Activated gamma-delta T cell (primary cell): ENCODE measurements at places on chromosomes 13 and 19.

DNA sequence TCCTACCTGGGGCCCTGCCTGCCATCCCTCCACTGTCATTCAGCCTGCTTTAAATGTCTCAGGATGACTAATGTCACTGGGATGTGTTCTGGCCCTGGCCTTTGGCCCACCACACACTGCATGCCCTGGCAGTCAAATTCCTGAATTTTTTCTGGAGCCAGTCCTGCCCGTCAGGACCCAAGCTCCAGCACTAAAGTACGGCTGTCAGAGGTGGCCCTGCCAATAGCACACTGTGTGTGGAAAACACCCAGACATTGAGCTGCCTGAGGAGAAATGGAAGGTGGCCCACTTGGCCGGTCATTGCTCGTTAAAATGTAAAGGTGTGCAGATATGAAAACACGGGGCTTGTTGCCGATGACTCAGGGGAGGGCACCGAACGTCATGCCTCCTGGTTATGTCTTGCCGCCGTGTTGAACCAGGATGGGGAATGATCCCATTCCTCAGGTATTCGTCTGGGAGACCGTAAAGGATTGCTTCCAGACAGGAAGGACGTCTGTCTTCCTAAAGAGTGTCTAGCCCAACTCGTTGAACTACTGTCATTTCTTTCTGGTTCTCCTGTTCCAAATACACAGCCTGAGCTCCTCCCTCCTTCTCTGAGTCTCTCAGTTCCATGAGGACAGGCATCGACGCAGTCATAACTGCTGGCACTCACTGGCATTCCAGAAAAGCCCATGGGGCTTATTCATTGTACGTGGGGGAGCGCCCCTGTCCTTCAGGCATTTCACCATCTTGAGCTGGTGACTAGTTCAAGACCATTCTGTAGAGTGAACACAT, 40.6 kb downstream of the COL4A2 start:
- no peak for DNase-seq

GRCh38 chr13:23350009-23350408, 83.5 kb downstream of the SACS start:
- no peak for DNase-seq

- no peak for DNase-seq
Measured at GRCh38 chr19:51096473-51097165, 11.6 kb downstream of the CTU1 start.

DNA sequence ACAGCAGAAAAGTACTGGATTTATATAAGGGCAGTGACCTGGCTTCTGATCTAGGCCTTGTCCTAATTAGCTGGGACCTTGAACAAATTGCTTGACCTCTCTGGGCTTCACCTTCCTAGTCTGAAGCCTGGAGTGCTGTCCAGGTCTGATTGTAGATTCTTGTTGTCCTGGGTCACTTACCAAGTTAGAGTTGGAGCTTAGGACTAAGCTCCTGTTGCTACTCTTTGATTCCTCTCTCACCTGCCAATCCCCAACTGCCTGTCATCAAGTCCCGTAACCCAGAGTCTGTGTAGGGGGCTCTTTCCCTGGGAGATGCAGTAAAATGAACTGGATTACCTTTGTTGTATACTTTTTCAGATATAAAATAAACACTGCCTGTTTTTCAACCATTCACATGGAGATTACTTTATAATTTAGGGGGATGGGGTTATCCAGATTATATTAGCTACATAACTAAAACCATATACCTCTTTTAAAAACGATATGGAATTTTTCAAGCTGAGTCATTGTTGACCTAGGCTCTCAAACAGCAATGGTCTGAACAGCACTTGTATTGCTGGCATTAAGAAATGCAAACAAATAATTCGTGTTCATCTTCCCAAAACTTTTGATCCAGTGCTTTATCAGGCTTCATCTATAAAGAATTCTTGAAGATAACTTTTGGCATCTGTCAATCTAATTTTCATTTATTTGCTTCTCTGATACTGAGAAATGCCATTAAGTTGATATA, 5.8 kb downstream of the ARHGAP35 start:
- no peak for DNase-seq

DNA sequence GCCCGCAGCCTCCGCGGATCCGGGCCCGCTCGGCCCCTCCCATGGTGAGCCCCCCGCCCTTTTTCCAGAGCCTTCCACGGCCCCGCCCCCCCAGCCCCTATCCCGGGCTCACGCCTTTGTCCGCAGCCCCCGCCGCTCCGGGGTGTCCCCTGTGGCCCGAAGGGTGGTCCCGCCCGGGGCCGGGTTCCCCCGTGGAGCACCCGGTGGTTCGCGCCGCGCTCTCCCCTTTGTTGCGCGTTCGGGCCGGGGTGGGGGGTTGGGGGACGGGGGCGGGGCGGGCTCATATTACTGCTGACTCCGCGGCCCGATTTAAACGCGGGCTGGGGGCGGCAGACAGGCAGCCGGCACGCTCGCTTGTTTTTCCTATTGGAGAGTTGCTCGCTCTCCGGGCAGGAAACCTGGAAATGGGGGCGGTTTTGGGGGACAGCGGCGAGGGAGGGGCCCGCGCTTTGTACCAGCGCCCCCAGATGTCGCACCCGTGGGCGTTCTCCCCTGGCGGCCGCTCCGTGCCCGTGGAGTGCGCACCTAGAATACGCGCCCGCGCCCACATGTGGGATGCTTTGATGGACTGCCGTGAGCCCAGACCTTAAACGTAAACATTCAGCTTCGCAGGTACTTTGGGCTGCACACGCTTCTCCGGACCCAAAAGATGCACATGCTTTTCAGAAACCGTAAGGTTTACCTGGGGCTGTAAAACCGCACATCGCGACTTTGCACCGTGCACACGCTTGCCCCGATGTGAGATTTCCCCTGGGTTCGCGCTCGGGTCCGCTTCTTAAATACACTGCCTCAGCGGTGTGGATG, 699 bp downstream of the PTOV1 start:
- DNase-seq, result peak; percentile 28

DNA sequence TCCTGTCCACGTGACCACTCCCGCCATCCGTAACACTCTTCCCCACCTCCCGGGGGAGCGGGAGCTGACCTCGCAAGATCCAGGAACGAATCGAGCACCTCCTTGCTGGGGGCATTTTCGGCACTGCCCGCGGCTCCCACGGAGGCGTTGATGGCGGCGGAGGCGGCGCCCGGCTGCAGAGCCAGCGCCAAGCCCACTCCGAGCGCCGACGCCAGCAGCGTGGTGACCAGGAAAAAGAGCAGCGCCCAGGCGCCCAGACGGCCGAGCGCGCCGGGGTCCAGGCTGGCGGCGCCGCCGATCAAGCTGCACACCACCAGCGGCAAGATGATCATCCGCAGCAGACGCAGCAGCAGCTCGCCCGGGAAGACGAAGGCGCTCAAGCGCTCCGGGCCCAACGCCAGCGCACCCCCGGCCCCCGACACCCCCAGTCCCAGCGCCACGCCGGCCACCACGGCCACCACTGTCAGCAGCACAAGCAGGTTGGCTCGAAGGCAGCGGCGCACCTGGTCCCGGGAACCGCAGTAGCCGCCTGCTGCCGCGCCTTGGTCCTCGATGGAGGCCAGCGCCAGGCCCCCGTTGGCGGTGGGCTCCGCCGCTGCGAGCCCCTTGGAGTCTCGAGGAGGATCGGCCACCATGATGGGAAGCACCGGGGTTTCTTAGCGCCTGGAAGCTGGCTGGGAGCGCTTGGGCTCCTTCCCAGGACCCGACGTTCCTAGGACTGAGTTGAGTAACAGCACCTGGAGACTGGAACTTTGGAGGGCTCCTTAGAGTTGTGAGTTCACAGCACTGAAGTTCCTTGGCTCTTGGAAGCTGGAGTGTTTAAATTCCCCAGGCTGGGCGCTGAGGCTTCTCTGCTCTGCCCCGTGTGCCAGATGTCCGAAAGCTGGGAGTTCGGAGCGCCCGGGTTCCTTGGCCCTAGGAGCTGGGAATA, 798 bp downstream of the SLC1A5 start:
- DNase-seq, result no peak

DNA sequence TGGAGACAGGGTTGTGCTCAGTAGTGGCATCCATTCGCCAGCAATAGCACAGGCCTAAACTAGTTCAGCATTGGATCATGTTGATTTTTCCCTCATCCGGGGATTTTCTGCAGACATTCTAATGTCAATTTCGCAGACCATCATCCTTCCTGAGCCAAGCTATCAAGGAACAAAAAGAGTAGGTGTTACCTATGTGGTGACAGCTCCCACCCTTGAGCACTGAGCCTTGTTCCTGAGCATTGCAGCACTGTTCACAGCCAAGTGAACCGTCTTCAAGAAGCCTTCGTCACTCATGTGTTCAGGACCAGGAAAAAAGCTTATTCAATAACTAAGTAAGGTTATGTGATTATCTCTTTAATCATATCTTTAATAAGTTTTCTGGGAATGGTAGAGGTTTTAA, 576.2 kb downstream of the UQCRFS1 start:
- DNase-seq, result no peak

DNA sequence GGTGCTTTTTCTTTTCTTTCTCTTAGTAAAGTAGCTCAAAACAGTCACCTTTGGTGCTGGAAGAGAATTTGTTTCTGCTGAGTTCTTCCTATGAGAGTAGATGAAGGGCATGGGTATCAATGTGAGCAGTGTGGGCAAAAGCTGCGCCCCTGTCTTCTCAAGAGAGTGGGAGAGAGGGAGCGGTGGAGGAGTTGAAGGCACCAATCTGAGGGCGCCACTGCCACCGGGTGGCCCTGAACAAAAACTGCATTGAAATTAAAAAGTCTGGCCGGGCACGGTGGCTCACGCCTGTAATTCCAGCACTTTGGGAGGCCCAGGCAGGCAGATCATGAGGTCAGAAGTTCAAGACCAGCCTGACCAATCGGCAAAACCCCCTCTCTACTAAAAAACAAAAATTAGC, 28.7 kb upstream of the EPHX3 start:
- no peak for DNase-seq

DNA sequence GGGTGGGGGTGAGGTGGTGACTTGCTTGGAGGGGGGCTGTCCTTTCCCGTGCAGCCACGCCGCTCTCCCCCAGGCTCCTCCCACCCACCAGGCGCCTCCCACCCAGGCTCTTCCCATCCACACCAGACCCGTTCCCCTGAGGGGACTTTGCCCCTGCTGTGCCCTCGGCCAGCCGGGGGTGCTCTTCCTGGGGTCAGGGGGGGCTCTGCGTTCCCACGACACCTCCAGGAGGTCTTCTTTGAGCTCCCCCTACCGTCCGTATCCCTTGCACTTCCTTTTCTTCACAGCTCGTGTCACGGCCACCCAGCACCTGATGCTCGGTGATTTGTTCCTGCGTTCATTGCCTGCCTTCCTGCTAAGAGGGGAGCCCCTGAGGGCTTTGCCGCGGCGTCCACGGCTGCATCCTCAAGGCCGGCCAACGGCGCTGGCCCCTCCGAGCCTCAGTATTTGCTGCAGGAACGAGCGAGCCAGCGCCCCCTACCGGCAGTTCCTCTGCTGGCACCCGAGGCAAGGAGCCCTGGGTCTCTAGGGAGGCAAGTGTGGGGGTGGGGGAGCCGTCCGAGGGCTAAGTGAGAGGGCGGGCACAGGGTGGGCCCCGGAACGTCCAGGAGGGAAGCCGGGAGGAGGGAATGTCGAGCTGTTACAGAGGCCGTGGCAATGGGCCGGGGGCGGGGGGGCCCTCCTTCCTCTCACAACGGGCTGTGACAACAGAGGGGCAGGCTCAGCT, 11.8 kb downstream of the LRRC4B start:
- DNase-seq, result peak; percentile 42

GRCh38 chr13:30163441-30163840, 143.9 kb downstream of the KATNAL1 start:
- no peak for DNase-seq

GRCh38 chr13:46613409-46614049, 60.6 kb downstream of the LRCH1 start:
- DNase-seq, result no peak

DNA sequence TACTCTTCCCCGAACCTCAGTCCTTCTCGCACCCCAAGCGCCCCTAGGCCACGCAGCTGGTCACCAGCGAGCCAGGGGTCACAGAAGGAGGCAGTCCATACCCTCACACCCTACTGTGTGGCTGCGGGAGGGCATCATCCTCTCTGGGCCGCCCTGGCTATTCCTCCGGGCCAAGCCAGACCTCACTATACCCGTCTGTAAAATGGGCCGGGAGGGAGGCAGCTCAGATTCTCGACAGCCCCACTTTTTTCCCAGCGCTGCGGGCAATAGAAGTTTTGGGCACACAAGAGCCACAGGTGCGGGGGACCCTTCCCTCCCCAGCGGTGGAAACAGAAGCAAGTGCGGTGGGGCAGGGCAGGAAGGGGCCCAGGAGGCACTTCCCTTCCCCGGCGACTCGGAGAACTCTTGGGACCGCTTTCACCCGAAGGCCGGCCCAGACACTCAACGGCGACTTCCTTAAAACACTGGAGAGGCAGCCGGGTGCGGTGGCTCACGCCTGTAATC, 5.6 kb upstream of the ARRDC2 start:
- no peak for DNase-seq

DNA sequence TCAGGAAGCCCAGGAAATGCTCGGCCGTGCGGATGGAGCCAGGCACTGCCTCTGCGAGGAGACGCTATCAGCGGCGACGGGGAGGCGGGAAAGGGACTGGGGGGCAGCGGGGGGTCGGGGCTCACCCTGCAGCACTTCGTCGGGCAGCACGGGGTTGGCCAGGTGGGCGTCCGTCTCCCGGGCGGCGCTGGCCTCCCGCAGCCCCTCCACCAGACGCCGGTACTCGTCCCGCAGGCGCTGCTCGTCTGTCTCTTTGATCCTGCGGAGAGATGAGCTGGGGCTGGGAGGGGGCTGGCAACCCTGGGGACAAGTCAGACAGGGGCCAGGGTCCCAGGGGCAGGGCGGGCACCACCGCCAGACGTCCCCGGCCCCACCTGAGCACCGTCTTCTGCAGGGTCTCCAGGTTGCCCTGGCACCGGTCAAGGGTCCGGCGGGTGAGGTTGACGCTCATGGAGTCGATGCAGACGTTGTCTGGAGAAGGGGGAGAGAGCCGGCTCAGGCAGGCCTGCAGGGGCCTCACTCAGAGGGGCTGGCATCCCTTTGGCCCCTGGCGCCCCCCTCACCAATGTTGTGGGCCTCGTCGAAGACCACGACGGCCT, 6.4 kb downstream of the ERCC2 start:
- DNase-seq, result no peak

DNA sequence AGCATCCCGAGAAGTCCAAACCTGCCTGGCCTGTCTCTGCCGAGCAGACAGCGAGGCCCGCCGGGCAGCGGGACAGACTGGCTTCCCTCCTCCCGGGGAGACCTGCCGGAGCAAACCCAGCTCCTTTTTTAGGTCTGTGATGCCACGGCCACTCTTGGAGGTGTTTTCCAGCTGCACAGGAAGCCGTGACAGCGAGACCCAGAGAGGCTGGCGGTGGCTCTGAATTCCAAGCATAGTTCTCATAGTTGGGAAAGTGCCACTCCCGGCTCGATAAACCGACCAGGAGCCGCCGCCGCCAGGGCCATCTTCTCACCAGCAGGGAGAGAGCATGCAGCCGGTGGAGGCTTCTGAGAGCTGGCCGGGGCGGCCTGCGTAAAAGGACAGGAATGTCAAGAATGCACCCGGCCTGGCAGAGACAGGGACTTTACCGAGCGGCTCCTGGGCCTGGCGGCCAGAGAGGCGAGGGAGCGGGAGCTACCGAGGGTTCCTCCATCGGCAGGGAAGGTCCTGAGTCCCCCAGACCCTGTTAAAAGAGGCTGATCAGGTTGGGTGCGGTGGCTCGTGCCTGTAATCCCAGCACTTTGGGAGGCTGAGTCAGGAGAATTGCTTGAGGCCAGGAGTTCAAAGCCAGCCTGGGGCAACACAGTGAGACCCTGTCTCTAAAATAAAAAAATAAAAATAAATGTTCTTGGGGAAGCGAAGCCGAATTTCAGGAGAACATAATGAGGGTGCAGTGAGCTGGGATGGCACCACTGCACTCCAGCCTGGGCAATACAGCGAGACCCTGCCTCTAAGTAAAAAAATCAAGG, 64.9 kb downstream of the GADD45B start:
- no peak for DNase-seq

GRCh38 chr13:33244210-33244906, 41.2 kb downstream of the STARD13 start:
- DNase-seq, result no peak
